ENCODE measurements at places on chromosomes 11 and 22.

DNA sequence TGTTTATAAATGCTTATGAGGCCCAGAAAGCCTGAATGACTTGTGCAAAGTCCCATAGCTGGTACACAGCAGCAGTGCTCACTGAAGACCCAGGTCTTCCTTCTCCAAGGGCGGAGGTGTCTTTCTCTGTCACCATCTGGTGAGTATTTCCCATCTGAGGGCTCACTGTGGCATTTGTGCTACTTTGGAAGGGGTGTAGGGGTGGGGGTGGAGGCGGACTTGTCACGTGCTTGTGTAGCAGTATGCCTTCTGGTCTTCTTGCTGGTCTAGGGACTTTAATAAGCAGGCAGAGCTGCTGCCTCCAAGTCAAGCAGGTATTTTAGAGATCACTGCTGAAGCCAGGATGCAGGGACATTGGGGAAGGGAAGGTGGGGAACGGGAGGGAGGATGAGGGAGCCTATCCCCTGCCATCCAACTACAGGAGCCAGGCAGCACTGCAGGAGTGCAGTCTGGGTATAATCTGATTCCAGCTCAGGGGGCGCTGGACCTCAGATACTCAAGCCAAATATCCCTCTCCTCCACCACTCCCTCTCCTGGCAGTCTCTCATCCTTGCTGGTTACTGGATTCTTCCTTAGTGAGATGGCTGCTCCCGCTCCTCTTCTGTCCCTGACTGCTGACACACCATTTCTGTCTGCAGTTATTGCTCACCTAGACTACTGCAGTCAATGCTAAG is 3.4 kb downstream of the ABCC8 start:
- no peak for DNase-seq

DNA sequence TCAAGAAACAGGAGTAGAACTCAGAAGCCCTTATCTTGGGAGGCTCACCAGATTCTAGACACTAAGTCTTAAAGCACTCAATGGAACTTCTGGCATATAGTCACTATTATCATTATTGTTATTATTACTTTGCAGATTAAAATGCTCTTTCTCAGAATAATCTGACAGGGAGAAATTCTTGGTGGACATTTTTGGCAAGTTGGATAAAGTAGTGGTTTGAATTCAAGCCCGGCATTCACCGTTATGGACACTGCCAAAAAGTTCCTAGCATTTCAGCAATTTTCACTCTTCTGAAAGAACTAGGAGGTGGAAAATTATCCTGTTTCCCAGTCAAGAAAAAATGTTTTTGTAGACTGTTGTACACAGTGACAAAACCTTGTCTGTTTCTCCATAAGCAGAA is 179.6 kb upstream of the ISX start:
- no peak for DNase-seq

DNA sequence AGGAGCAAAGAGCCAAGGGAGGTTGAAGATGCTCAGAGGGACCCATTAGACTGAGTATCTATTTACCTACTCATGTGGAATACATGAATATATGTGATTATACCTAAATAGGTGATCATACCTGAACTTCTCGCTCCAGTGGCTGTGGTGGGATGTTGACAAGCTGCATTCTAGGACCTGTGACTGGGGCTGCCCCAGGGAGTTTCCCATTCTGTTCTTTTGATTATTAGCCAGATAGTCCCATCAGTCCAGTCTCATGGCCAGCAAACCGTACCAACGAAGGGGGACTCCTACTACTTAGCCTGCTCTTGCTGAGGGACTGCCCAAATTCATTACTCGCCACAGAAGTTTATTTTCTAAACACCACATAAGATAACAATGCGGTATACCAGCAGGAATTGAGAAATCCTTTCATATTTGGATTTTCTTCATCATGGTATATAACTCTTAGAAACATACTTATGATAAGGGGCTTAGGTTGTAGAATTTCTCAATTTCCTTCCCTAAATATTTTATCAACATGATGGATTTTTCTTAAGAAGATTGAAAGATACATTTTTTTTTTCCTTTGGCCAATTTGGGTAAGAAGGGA is 273.9 kb downstream of the NTM start:
- DNase-seq = no peak

GRCh38 chr22:39917776-39918495 is 17.1 kb downstream of the GRAP2 start:
- DNase-seq = no peak

GRCh38 chr11:19474954-19475721 is 234.4 kb upstream of the E2F8 start:
- DNase-seq = no peak

- DNase-seq = no peak
These were observed 60.0 kb downstream of the COMMD9 start for GRCh38 chr11:36229091-36229705.

- no peak for DNase-seq
These were observed 74.2 kb downstream of the KCNQ1 start for GRCh38 chr11:2518983-2519340.

DNA sequence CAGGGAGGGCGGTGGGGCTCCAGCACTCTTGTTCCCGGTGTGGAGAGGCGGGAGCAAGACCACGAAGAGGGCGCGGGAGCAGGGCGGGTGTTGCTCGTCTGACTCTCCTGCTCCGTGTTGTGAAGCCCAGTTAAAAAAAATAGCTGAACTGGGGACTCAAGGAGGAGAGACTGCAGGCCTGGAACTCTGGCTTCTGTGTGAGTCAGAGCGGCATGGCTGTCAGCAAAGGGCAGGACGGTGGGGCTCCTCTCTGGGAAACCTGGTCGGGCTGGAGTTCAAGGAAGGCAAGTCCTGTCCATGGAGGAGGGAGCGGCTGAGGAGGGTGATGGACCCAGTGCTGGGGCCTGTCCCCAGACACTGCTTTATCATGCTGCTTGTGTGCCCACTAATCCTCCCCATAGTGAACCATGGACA is 152.3 kb downstream of the FEZ1 start:
- DNase-seq = no peak

- DNase-seq = peak; percentile 49
These were observed 14.0 kb downstream of the ASCL2 start for GRCh38 chr11:2256293-2256913.

GRCh38 chr22:34454598-34454997 is 534.3 kb upstream of the LARGE1 start:
- no peak for DNase-seq

DNA sequence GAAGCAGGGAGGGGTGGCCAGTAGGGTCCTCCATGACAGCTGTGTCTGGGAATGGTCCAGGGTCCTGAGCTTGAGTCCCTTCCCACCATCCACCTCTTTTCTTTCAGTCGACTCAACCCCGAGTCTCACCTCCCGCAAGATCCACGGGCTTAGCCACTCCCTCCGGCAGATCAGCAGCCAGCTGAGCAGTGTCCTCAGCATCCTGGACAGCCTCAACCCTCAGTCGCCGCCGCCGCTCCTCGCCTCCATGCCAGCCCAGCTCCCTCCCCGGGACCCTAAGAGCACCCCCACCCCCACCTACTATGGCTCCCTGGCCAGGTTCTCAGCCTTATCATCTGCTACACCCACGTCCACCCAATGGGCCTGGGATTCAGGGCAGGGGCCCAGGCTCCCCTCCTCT is 81.9 kb downstream of the CEP164 start:
- DNase-seq = no peak

GRCh38 chr11:44777209-44778194 is 50.7 kb downstream of the TSPAN18 start:
- DNase-seq = no peak

GRCh38 chr11:63907808-63908530 is 9.0 kb downstream of the RCOR2 start:
- DNase-seq = no peak

GRCh38 chr22:46710806-46711205 is 27.2 kb downstream of the CERK start:
- no peak for DNase-seq

DNA sequence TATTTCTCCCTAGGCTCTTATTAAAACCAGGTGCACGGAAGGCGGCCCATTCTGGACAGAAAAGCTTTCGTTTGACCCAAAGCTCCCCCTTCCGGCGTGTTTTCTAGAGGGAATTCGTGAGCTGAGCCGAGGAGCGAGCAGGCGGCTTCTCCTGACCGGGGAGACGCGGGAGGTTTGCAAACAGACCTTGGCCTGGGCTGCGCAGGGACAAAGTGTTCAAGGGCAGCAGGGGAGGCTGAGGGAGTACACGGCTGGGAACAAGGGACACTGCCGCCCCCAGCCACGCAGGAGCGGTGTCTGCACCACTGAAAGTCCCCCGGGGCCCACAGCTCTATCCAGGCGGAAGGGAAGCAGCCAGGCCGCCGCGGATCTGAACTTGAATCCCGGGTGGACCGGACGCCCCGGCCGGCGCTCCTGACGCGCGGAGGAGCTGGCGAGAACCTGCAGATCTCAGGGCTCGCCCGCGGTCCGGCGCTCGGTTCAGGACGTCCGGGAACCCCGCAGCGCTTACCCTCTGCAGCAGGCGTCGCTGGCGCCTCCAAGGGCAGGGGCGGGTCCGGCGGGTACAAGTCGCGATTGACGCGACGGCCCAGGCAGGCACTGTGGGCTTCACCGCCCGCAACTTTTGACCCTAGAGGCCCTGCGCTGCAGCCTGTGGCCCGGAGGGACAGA is 101.9 kb downstream of the WT1 start:
- peak; percentile 73 for DNase-seq

- DNase-seq = peak; percentile 83
These were observed 113.7 kb downstream of the ETS1 start for GRCh38 chr11:128473636-128474035.

GRCh38 chr11:119094816-119095065 is 6.9 kb downstream of the DPAGT1 start:
- DNase-seq = peak; percentile 90

GRCh38 chr11:46452918-46453517 is 61.4 kb upstream of the CHRM4 start:
- DNase-seq = no peak

DNA sequence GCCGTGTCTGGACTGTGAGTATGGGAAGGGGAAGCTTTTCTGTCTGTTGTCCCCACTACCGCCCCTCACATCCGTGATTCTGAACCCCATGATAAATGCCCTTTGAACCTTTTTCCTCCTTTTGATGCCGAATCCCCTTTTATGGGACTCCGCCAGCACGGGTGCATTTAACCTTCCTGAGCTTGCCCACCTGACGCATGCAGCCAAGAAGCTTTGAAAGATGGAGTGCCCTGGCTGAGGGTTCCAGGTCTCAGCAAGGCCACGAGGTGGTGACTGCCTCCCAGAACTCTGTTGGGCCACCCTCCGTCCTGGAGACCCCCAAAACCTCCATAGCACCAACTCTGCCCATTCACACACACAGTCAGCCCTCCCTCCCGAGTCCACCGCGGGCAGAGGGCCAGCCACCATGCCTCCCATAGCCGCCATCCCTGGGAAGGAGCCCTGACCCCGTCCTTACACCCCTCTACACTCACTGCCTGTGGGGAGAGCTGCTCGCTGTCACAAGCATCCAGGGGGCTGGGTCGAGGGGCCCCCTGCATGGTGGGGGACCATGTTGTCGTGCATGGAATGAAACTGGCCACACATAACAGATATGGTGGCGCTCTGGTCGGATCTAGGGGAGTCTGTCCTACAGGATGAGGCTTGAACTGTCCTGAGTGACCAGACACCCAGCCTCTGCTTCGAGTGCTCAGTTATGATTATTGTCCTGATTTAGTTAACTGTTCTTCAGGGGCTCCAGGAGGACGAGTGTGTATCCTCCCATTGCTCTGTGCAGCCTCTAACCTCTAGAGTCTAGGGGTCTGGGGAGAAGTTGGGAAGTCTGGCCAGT is 822 bp upstream of the COMT start:
- no peak for DNase-seq

GRCh38 chr11:111414267-111414931 is 35.3 kb upstream of the POU2AF1 start:
- DNase-seq = peak; percentile 69

- no peak for DNase-seq
These were observed 7.0 kb downstream of the EXPH5 start for GRCh38 chr11:108586600-108586999.

- DNase-seq = no peak
These were observed 3.7 kb upstream of the TMPRSS13 start for GRCh38 chr11:117932947-117933346.

GRCh38 chr11:34299284-34299972 is 58.4 kb downstream of the ABTB2 start:
- no peak for DNase-seq

GRCh38 chr22:36325154-36326031 is 62.4 kb downstream of the MYH9 start:
- no peak for DNase-seq

- DNase-seq = no peak
These were observed 2.1 kb upstream of the RNF26 start for GRCh38 chr11:119332111-119332765.

- no peak for DNase-seq
These were observed 66.4 kb downstream of the GAB2 start for GRCh38 chr11:78351193-78351592.

- DNase-seq = no peak
These were observed 139.2 kb downstream of the DSCAML1 start for GRCh38 chr11:117657794-117658193.

- no peak for DNase-seq
These were observed 7.6 kb downstream of the KLHL35 start for GRCh38 chr11:75425422-75425821.

DNA sequence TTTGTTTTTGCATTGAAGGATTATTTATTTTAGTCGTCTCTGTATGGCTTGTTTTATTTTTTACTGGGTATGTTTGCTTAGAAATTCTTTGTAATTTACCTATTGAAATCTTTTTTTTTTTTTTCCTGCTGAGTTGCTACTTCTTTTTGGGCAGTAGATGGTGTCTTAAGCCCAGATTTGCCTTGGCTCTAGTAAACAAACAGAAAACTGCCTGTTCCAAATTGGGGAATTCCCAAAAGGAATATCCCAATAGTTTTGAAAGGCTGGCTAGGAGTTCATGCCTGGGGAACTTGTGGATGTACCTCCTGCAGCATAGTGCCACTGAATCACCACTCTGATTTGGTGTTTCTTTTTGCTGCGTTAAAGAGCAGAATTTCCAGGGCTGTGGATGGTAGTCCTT is 17.7 kb downstream of the PAMR1 start:
- no peak for DNase-seq

DNA sequence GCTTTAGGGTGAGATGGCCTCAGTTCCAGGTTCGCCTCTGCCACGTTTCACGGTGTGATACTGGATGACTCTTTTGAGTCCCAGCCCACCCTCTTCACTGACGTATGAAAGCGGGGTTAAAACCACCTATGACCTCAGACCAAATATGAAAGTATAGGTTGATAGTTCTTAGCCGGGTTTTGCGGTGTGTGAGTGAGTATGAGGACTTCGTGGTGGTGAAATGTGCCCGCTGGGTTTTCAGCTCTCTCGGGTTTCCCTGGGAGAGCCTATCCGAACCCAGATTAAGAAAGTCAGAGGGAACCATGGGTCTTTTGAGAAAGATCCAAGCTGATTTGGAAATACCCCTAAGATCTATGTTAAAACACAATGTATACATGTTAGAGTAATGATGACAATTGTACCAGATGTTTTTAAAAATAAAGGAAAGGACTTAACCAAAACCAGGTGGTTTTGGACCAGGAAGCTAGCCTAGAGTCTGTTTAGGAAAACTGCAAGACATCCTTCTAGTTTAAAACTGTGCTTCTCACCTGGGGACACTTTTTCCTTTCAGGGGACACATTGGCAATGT is 25.8 kb upstream of the ST3GAL4 start:
- DNase-seq = no peak

- DNase-seq = no peak
These were observed 23.7 kb upstream of the SORL1-AS1 start for GRCh38 chr11:121476379-121477032.
